ENCODE measurements at places on chromosomes 1 and 21.
A peak's percentile ranks its signal among the peaks of the same experiment; 100 is the strongest.

- no peak overlapping the region for H3K27ac ChIP-seq
- no peaks in the 10 kb centered on the region for H3K36me3 ChIP-seq
- H3K27me3 ChIP-seq = no peaks in the 10 kb centered on the region
- no peak overlapping the region for H3K4me3 ChIP-seq
These were observed 11.9 kb downstream of the KIF21B start for GRCh38 chr1:201011616-201012015.

DNA sequence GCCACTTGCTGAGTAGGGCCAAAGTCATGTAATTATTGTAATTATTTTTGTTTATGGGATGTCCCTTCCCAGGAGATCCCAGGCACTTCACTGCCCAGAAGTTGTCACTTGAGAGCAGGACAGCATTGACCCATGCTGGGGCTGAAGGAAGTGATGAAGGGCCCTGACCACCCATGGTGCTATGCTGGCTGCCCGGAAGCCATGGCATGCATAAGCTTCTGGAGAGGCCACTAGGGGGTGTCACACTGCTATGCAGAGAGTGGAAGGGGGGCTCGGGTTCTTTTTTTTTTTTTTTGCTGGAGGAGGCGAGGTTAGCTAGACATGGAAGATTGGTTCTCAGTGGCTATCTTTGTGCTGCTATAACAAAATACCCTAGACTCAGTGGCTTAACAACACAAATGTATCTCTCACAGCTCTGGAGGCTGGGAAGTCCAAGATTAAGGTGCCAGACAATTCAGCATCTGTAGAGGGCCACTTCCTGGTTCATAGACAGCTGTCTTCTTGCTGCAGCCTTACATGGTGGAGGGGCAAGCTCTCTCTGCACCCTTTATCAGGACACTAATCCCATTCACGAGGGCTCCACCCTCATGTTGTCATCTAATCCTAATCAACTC, 84.9 kb downstream of the CNIH3 start:
- H3K4me1 ChIP-seq = no peaks in the 10 kb centered on the region
- DNase-seq = peak; percentile 8
- no peaks in the 10 kb centered on the region for H3K27me3 ChIP-seq
- H3K36me3 ChIP-seq = no peaks in the 10 kb centered on the region
- H3K27ac ChIP-seq = no peak overlapping the region

DNA sequence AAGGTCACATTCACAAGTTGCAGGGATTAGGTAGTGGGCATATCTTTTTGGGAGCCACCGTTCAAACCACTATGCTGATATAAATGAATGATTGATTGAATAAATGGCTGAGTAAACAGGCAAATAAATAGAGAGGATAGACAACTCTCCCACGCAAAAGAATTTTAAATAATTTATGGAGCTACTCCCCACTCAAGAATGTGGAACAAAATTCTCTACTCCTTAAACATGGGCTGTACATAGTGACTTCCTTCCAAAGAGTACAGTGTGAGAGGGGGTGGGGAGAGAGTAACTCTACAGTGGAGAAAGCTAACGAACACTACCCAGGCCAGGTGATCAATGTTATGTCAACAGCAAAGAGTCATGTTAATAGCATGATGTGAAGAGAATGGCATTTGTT, 40.7 kb downstream of the KRTAP19-8 start:
- no peak for DNase-seq
- H3K4me1 ChIP-seq = no peaks in the 10 kb centered on the region
- no peaks in the 10 kb centered on the region for H3K36me3 ChIP-seq
- H3K27ac ChIP-seq = no peak overlapping the region
- no peaks in the 10 kb centered on the region for H3K27me3 ChIP-seq

DNA sequence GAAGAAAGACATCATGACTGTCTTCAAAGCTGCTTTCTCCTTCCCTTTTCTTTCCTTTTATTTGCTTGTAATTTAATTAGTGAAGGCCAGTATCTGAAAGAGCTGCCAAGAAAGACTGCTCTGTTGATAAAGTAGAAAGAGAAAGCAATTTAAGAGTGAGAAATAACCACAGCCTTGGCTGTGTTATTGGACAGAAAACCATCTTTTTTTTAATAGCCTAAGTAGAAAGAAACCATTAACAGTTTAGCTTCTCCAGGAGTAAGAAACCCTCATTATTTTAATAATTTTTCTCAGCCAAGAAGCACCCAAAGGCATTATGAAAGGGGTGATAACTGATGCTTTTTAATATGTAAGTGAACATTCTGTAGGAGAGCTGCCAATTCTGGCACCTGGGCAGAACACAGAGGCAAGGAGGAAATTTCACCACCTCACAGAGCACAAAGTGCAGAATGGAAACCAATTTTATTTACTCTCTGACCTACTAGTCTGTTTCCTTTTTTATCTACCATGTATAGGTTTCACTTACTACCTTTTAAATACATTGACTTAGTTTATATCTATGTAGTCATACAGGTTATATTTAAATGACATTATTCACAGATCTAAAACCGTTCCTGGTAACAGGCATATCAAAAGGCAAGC, 703.2 kb downstream of the MRPL39 start:
- H3K4me1 ChIP-seq = no peaks in the 10 kb centered on the region
- H3K27me3 ChIP-seq = no peaks in the 10 kb centered on the region
- no peak for DNase-seq
- H3K4me3 ChIP-seq = no peak overlapping the region
- no peak overlapping the region for H3K27ac ChIP-seq

DNA sequence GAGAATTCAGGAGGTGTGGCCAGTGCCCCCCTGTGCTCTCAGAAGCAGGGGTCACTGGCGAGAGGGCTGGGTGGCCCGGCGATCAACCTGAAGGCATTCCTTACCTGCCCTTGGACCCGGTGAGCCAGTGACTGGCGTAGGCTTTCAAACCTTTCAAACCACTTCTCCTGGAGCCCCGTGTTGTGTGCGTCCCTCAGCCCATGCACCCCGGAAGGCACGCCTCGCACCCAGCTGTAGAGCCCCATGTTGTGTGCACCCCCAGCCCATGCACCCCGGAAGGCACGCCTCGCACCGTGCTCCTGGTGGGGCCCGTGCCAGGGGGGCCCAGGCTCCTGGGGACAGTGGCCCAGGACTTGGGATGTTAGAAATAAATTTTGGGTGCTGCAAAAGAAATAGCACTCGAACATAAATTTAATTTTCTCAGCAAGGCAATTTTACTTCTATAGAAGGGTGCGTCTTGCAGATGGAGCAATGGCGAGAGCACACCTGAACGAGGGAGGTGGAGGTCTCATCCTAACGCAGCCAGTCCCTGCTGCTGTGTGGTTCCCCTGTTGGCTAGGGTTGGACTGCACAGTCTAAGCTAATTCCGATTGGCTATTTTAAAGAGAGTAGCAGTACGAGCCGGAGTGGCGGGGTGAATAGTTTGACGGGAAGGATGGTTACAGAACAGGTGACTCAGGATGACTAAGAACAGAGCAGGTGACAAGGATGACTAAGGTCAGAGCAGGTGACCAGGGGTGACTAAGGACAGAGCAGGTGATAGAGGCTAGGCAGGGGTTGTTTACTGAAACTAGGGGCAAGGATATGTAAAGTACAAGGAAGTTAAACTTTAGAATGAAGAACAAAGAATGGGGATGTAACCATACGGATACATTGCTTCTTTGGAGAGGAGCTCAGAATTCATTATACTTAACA, 47.4 kb downstream of the PRKCZ start:
- DNase-seq = no peak
- peaks cover 1% of the 10 kb centered on the region for H3K36me3 ChIP-seq
- H3K27ac ChIP-seq = peak overlapping the region; percentile 43

GRCh38 chr1:156677616-156678596, 699 bp upstream of the NES start:
- peaks cover 21% of the 10 kb centered on the region for H3K4me1 ChIP-seq
- peak; percentile 75 for DNase-seq
- peak overlapping the region; percentile 75 for H3K27ac ChIP-seq
- H3K4me3 ChIP-seq = peak overlapping the region; percentile 69
- no peaks in the 10 kb centered on the region for H3K36me3 ChIP-seq
- 0 out of 2 replicates have a peak, but pooled peaks cover 2% of the 10 kb centered on the region for H3K27me3 ChIP-seq

DNA sequence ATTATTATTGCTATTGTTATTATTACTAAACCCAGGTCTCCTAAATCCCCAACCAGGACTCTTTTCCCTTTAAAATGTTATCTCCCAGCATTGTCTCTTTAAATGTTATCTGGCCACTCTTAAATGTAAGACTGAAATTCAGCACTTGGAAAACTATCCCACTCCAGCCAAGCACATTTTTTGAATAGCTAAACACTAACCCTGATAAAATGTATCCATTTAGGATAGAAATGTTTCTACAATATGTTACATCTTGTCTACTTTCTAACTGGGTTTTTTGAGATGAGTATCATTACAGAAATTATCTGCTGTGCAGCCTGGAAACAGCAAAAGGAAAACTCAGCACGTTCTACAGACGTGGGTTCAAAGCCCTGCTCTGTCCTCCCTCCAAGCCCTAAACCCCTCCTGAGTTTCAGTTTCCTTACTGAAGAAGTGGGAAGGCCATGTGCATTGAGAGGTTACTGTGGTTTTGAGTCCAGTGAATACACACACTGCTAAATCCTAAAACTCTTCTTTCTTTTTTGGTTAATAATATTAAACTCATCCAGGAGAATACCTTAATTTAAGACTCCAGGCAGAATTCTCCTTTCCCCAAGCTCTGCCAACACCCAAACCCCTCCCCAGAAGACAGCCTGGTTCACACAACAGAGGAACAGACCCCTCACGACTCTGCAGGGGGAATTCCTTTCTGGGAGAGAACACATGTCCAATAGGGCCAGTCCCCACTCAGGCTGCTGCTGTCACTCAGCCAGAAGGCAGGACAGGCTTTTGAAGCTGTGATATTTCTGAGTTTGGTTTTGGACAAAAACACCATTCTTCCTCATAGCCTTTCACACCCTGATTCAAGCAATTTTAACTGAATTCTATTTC, 41.9 kb downstream of the HIVEP3 start:
- no peak overlapping the region for H3K4me3 ChIP-seq
- DNase-seq = no peak
- H3K27me3 ChIP-seq = no peaks in the 10 kb centered on the region
- 0 out of 2 replicates have a peak, but pooled peaks cover 3% of the 10 kb centered on the region for H3K4me1 ChIP-seq
- no peak overlapping the region for H3K27ac ChIP-seq

DNA sequence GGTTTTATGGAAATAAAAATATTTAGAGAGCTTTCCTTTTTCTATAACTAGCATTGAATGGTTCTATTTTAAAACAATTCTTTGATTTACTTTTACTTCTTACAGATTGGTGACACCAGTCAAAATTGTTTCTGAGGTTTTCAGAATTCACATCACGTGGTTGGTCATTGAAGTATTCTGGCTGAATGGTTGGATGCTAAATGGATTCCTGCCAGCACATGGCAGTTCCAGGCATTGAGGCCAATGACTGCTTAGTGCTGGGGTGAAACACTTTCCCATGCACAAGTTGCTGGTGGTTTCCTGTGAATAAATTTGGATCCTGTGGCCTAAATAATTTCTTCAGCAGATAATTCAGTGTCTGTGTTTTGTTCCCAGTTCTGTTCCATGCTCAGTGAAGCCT, 20.6 kb downstream of the NCAM2 start:
- no peaks in the 10 kb centered on the region for H3K36me3 ChIP-seq
- H3K4me3 ChIP-seq = no peak overlapping the region

- no peaks in the 10 kb centered on the region for H3K36me3 ChIP-seq
- no peak overlapping the region for H3K27ac ChIP-seq
- peak; percentile 29 for DNase-seq
- no peaks in the 10 kb centered on the region for H3K4me1 ChIP-seq
These were observed 115.5 kb upstream of the NCAM2 start for GRCh38 chr21:20882462-20883407.

GRCh38 chr1:180221462-180221861, 8.6 kb upstream of the LHX4 start:
- H3K36me3 ChIP-seq = no peaks in the 10 kb centered on the region
- no peaks in the 10 kb centered on the region for H3K4me1 ChIP-seq
- no peak overlapping the region for H3K4me3 ChIP-seq
- H3K27me3 ChIP-seq = no peaks in the 10 kb centered on the region

DNA sequence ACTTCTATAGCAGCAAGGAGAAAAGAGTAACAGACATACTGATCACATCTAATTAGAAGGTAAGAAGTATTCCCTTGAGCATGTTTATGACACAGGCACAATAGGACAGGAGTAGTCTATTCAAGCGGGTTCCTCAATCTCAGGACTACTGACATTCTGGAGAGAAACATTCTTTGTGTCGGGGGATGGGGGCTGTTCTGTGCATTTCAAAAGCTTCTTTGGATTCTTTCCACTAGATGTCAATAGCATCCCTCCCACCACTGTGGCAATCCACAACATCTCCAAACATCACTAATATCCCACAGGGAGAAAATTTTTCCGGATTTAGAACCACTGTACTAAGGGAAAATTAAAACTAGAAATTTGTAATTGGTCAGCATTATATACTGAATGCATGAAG, 56.9 kb downstream of the ADAMTS5 start:
- no peaks in the 10 kb centered on the region for H3K4me1 ChIP-seq
- no peak overlapping the region for H3K4me3 ChIP-seq
- no peaks in the 10 kb centered on the region for H3K36me3 ChIP-seq
- H3K27ac ChIP-seq = no peak overlapping the region
- DNase-seq = peak; percentile 53

DNA sequence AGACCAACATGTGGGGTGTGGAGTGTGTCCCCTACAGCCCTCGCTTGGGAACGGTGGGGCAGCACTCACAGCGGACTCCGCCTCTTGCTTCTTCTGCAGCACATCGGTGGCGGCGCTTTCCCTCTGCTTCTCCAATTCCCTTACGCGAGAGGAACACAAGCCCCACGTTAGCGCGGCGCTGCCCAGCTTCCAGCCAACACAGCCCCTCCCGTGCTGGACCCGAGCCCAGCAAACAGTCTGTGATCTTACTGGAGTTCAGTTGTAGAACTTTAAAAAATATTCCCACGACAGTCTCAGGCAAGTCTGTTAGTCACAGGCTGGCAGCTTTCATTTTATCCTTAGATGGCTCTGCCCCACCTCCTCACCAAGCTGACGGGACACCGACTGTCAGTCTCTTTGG, 13.6 kb downstream of the THAP3 start:
- H3K27me3 ChIP-seq = no peaks in the 10 kb centered on the region
- no peak overlapping the region for H3K4me3 ChIP-seq
- no peaks in the 10 kb centered on the region for H3K36me3 ChIP-seq
- no peak overlapping the region for H3K27ac ChIP-seq
- DNase-seq = no peak
